Kidney epithelial cell (primary cell): ENCODE measurements at places on chromosomes 7 and 10. TPM values are rescaled to one million over a fixed set of nuclear protein-coding genes. Genes with fewer than 3 reads are reported as not detected.

The ATXN7L1 gene
- total RNA-seq = 2.4 and 3.1 TPM in 2 replicates

The CALHM3 gene
- not detected in 2 replicates for total RNA-seq

The NAT16 gene
- not detected in 2 replicates for total RNA-seq

The CD36 gene
- total RNA-seq = not detected in 2 replicates

The SPDYE5 gene
- total RNA-seq = not detected in 2 replicates

The PTPRN2 gene
- total RNA-seq = 2.4 TPM in 2 replicates

The SLC29A4 gene
- total RNA-seq = 6.1 and 6.5 TPM in 2 replicates
